Right cardiac atrium (tissue), 5 donors: ENCODE measurements at places on chromosomes 1 and 21. TPM values are rescaled to one million over a fixed set of nuclear protein-coding genes. Genes with fewer than 3 reads are reported as not detected.

PPCS gene
- total RNA-seq: 39.3 TPM

DNA sequence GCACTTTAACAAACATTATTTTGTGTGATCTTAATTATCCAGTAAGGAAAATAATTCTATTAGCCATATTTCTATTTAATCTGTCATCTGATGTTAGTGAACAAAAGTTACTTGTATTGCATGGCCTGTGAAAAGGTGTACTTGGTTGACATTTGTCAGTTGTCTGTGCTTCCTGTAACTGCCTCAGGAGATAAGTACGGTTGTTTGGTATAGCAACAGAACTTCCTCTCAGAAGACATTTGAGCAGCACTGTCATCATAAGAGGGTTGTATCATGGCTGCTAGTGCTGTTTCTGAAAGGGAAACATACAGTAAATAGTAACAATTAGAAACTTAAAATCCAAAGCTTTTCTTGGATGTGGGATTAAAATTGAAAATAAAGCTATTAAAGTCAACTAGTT lies 3.4 kb downstream of the BLZF1 start:
- no peak for DNase-seq

- peak; percentile 55 for DNase-seq
Observed at GRCh38 chr1:34918977-34919561, 10.4 kb downstream of the DLGAP3 start.

- DNase-seq: no peak
Observed at GRCh38 chr1:228007049-228007800, 427 bp downstream of the WNT3A start.

DNA sequence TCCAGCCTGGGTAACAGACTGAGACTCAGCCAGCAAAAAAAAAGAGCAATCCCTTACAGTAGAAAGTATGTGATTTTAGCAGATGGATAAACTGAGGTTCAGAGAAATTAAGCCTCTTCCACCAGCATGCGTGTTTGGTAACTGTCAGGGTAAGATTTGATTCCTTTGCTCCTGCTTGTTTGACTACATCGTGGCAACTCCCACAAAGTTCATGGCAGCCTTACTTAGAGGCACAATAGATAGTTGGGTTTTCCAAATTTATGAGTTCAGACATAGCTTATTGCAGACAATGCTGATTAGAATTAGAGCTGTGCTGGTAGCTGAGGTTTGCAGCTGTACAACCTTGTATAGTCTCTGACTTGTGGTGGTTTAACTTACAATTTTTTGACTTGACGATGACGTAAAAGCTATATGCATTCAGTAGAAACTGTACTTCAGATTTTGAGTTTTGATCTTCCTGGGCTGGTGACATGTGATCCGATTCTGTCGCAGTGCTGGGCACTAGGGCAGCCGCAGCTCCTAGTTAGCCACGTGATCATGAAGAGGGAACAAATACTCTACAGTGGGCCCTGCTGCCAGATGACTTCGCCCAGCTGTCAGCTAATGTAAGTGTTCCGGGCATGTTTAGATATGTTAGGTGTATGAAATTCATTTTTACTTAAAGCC lies 167.8 kb downstream of the DHRS3 start:
- peak; percentile 73 for DNase-seq

GRCh38 chr1:165542647-165543046 lies 1.2 kb upstream of the LRRC52 start:
- no peak for DNase-seq
